ENCODE measurements at places on chromosomes 3 and 15.

- no peak for DNase-seq
Measured at GRCh38 chr15:68414206-68414555, 17.8 kb downstream of the ITGA11 start.

- no peak for DNase-seq
Measured at GRCh38 chr3:152039887-152040286, 166.4 kb downstream of the SUCNR1 start.

- no peak for DNase-seq
Measured at GRCh38 chr3:14523792-14524191, 16.4 kb downstream of the GRIP2 start.

DNA sequence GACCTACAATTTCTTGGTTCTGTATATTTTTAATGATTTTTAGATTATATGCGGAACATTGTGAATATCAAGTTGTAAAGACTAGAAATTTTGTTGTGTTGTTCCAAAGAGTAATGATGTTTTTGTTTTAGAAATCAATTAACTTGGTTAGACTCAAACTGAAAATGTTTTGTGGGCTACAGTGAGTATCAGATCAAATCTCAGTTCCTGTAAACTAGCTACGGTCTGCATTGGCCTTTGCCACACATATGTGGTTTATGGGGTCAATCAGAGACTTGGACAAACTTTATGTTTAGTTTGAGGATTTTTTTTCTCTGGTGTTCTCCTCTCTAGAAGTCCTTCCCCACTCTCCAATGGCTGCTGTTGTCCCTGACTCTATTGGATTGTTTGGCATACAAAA is 308.0 kb upstream of the THRB start:
- no peak for DNase-seq

- no peak for DNase-seq
Measured at GRCh38 chr15:50134524-50135024, 15.5 kb upstream of the ATP8B4 start.

DNA sequence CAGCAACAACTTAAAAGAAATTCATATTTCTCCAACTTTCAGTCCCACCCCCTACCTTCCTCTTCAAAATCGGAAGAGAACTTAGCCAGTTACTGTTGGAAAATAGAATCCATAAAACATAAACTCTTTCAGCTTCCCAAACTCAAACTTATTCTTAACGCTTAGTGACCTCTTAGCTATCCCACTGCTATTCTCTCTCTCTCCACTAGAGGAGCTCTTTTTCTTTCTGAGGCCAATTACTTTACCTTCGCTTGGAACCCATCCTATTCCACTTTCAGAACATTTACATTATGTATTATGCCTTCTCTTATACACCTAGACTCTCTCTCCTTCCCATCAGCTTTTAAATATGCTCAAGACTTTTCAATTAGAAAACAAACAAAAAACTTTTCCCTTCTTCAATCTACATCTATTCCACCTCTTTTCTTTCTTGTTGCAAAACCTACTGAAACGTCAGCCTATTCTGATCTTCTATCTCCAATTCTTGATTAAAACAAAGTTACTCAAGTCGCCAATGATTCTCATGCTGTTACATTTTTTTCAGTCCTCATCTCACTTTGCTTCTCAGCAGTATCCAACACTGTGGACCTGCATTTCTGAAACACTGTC is 13.4 kb upstream of the GHSR start:
- DNase-seq = no peak

- no peak for DNase-seq
Measured at GRCh38 chr3:76051145-76051544, 265.8 kb upstream of the ZNF717 start.

DNA sequence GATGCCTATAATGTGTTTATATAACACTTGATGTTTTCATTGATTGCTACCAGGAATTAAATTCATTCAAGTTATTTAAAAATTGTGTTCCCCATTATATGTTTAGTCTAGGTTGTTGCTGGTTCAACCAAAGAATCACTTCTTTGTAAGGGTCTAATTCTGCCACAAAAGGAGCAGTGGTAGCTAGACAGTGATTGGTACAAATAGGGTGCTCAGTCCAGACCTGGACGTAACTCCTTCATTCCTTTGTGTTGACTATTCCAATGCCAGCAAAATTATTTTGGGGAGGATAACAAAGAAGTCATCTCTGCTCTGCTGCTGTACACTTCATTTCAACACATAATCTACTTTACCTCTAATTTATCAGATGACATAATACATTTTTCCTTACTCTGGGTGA is 1.2 kb downstream of the CHMP2B start:
- no peak for DNase-seq

All from activated CD8-positive, alpha-beta memory T cell treated with anti-CD3 and anti-CD28 coated beads, Interleukin-2, amount 50 U/mL, for 4 hours (primary cell).